COR-L47 (cell line): ENCODE measurements at places on chromosomes 12 and 14.

GRCh38 chr14:32047791-32048190 is 29.3 kb upstream of the ARHGAP5 start:
- DNase-seq, result no peak

DNA sequence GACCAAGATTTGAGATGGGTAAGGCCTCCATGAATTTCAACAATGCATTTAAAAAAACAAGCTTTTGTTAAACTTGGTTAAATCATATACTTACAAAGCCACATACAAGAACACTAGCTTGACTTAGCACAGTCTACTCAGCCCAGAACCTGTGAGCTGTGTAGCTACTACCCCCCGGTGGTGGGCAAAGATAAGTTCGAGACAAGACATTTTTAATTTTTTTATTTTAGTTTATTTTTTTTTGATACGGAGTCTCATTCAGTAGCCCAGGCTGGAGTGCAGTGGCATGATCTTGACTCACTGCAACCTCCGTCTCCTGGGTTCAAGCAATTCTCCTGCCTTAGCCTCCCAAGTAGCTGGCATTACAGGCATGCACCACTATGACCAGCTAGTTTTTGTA is 3.7 kb upstream of the NECAP1 start:
- DNase-seq, result no peak

GRCh38 chr14:53304726-53305381 is 151.7 kb upstream of the DDHD1 start:
- no peak for DNase-seq

DNA sequence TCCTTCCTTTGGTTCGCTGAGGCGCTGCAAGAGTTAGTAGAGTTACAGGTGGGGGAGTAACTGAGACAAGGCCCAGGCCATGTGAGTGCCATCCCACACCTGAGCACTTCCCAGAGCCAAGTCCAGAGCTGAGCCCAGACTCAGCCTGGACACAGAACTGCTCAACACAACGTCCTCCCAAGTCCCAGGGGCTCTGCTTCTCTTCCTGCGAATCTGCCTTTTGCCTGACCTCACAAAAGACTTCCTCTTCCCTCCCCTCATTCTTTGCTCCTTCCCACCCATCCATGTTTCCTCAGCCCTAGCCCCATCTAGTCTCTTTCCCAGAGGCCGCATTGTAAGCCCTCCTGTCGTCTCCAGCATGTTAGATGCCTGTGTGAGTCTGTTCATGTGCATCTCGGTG is 16.6 kb upstream of the MCRS1 start:
- DNase-seq, result no peak

DNA sequence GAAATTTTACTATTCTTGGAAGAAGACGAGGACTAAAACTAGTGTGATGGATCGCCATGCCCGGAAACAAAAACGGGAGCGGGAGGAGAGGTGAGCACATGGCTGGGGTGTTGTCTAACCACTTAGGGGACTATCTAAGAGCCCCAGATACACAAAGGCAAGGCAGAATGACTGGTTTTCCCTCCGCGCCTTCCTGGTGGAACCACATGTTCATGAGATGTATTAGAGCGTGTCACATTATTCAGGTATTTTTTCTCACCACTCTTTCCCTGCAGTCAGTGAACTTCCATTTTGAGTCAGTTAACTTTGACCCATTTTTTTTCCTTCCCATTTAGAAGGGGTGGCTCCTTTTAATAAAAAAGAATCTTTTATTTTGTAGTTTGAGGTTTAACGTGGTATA is 68.8 kb upstream of the TRAF3 start:
- DNase-seq, result no peak

- no peak for DNase-seq
Observed at GRCh38 chr12:109462868-109463692, 14.0 kb downstream of the KCTD10 start.

GRCh38 chr12:69490920-69491643 is 20.9 kb downstream of the FRS2 start:
- DNase-seq, result no peak

GRCh38 chr12:55472264-55472663 is 2.3 kb upstream of the OR6C70 start:
- no peak for DNase-seq

DNA sequence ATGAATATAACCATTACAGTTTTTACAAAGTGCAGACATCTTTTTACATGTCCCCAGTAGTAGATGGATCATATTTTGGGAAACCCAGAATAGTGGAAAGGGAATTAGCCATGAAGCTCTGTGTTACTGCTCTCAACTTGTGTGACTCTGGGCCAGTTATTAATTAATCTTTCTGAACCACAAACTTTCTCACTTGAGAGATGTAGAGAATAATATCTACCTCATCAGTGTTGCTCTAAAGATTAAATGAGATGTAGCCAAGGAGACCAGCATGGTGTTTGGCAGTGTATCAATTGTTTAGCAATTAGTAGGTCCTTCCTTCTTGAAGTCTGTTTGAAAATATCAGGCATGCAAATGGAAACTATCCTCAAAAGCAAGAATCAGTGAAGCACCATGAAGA is 169.2 kb downstream of the TMTC2 start:
- no peak for DNase-seq

DNA sequence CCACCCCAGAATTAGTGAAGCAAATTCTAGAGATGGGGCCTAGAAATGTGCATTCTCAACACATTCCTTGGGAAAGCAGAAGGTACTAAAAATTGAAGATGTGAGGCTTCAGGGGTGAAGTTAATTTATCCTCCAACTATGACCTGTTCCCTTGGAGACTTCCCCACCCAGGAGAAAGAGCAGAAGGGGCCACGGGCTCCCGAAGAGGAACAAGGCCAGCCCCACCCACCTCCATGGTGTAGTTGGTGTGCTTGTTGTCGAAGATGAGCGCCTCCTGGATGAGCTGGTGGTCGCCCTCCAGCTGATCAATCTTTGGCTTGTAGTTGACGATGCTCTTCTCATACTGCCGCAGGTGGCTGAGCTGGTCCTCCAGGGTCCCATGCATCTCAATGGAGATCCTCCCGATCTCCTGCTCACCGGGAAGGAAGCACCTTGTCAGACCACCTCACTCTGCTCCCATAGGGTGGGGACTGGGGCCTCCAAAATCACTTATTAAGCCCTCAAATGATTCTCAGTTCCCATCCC is 87.8 kb upstream of the ZFP36L1 start:
- no peak for DNase-seq

GRCh38 chr12:29883525-29883924 is 99.8 kb upstream of the TMTC1 start:
- no peak for DNase-seq

DNA sequence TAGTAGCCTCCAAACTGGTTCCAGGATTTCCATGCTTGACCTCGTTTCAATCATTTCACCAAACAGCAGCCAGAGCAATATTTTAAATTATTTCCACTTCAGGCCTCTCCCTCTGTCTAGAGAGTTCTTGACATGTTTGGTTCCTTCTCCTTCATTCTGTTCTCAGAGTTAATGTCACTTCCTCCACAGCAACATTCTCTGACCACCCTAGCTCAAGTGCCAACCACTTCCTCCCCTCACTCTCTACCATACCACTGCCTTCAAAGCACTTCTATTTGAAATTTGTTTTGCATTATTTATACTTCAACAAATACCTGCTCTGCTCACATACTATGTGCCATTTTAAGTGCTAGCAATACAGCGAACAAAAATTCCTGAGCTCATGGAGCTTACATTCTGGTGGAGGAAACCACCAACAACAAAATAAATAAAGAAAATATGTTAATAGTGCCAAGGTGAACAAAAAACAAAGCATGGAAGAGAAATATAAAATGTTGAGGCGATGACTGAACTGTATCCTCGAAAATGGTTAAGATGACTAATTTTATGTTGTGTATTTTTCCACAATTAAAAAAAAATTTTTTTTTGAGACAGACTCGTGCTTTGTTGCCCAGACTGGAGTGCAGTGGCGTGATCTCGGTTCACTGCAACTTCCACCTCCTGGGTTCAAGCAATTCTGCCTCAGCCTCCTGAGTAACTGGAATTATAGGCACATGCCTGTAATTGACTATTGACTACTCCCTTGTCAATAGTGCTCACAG is 17.3 kb downstream of the BAZ1A start:
- DNase-seq, result no peak

DNA sequence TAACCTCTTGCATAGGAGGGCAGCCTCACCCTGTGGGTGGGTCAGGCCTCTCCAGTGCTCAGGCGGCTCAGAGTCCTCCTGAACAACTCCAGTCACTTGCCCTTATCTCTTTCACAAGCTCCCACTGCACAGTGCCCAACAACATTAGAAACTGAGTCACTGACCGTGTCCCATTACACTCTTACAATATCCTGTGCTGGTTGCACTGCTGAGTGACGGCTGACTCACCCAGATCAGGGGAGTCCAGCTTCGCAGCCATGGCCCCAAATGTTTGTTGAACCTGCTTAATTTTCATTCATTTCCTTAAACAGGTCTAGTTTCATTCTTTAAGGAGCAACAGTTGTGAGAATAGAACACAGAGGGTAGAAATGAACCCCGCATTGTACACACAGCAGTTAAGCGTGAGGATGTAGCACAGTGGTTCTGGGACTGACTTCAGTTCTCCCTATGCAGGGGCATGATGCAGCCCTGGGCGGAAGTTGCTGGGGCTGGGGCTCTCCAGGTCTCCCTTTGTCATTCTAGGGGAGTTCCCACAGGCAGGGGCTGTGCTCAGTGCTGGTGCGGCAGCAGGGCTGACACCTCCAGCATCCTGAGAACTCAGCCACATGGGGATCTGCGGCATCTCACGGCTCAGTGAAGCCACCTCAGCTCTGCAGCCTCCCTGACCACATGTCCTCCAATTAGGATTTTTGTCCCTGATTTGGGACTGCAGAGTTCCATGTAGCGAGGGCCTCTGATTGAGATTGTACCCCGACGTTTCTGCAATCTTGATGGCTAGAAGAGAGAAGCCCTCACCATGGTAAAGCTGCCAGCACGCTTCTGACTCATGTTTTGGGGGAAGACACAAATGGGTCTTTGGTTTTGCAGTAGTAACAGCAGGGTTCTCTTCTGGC is 16.1 kb downstream of the GPR68 start:
- DNase-seq, result no peak

DNA sequence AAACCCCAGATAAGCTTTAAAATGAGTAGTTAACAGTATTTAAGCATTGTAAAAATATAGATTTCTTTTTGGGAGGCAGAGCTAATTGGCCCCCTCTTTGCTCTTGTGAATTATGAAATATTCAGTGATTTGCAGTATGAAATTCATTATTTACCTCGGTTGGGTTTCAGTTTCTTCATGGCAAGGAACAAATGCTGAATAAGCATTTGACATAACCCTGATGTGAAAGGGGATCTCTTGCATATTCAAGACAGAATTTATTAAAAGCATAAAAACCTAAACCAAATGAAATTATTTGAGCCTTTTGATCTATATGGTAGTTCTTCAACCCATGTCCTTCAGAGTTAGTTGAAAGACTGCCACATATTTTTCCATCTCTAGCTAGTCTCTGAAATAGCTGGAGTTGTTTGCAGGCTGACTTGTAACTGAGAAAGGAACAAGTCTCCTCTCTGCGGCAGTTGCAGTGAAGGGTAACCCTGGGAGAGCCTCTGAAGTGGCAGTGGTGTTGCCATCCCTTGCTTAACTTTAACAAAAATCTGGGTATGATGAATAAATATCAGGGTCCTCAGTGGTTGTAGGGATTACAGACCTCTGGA is 690 bp downstream of the AKAP6 start:
- no peak for DNase-seq
